Fibroblast of mammary gland (primary cell): ENCODE measurements at places on chromosomes 1 and 21.

- no peak for DNase-seq
Measured at GRCh38 chr1:8711873-8712412, 105.5 kb downstream of the RERE start.

DNA sequence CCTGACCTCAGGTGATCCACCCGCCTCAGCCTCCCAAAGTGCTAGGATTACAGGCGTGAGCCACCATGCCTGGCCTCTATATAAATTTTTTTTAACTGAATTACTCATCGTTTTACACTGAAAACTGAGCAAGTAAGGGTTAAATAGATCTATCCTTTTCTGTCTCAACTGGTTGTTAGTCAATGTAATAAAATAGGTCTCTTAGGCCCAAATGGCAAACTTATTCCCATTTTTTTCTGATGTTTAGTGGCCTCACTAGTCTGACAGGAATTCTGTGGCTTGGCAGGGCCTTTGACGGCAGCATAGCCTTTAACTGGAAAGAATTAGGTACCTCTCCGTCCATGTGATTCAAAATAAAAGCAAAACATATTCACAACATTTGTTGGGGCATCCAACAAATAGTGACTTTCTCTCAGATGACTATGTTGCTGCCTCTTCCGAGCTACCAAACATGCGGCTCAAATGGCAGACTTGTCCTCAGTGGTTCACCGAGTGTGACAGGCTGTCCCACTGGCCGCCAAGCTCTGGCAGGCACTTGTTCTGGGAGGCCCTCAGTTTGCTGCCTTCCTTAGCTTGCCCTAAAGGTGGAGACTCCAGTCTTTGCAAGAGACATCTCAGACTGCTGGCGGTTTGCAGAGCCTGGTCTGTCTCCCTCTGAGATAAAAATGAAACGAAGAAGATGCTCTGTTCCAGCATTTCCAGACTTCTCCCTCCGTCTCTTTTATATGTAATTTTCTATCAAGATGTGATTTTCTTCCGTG is 17.4 kb downstream of the ATP1A4 start:
- peak; percentile 12 for DNase-seq

DNA sequence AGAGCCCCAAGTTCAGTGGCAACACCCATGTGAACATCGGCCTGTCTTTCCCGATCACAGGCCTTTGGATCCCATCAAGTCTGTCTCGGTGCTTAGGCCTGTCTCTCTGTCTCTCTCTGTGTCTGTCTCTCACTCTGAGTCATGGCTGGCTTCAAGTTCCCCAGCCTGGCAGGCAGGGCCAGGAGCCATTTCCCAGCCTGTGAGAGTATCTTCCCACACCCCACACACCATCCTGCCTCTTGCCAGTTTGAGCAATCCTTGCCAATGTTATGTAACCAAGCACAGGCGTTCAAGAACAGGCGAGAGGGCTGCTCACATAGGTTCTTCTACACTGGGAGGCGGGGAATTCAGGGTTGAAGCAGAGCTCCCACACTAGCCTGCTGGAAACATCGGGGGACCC is 70.0 kb upstream of the TMEM51 start:
- peak; percentile 8 for DNase-seq

- DNase-seq: no peak
Measured at GRCh38 chr1:172269084-172269483, 151.4 kb upstream of the C1orf105 start.
